Hippocampal formation (tissue), 2 donors: ENCODE measurements at places on chromosomes 4 and X.
A peak's percentile ranks its signal among the peaks of the same experiment; 100 is the strongest.

DNA sequence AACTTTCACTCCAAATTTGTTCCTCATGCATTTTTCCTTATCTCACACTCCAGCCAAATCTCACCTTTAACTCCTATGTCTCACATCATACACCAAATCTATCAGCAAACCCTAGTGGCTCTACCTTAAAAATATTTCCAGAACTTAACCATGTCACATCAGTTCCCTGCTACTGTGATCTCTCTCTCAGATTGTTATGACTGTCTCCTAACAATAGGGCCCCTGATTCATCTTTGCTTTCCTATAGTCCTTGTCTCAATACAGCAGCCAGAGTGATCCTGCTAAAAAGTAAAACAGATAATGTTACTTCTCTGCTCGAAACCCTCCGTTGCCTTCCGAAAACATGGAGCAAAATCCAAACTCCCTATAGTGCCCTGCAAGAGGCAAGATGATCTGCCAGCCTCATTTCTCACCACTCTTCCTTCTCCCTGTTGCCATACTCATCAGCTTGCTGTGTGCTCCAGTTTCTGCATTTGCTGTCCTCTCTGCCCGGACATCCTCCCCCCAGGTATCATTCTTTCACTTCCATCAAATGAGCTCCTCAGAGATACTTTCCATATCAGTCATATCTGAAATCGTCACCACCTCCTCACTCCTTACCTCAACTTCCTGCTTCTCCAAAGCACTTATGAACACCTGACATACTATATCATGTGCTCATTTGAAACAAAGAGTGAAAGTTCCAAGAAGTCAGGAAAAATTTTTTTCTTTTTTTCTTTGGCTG, 293.4 kb upstream of the NR3C2 start:
- no peak for DNase-seq

DNA sequence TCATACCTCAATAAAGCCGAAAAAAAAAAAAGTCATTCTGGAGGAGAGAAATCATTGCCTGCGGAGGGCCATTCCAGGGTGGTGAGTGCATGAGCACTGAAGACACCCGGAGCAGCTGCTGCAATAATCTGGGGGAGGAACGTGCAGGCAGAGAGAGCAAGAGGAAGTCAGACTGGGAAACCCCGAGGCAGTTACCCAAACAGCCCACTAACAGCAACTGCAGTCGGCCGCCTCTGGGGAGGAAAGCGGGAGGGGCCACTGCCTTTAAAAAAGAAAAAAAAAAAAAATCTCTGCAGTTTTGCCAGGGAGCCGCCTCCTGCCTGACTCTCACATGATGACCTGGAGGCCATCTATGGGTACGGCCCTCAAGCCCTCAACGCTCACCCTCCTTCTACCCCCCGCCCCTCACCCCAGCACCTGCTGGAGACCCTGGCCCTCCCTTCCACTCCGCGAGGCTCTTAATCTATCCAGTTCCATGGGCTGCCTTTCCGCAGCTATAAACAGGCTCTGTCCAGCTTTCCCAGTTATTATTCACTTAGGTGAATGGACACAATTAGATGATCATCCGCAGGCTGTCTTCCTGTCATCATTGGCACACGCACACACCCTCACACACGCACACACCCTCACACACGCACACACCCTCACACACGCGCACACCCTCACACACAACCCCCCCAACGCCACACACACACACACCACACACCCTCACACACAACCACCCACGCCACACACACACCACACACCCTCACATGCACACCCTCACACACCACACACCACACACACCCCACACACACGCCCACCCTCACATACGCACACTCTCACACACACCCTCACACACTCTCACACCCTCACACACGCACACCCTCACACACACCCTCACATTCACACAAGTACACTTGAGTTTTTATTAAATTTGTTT, 3.4 kb upstream of the AVPR2 start:
- no peak for DNase-seq

GRCh38 chrX:12949205-12949926, 25.5 kb upstream of the TMSB4X start:
- DNase-seq: no peak

DNA sequence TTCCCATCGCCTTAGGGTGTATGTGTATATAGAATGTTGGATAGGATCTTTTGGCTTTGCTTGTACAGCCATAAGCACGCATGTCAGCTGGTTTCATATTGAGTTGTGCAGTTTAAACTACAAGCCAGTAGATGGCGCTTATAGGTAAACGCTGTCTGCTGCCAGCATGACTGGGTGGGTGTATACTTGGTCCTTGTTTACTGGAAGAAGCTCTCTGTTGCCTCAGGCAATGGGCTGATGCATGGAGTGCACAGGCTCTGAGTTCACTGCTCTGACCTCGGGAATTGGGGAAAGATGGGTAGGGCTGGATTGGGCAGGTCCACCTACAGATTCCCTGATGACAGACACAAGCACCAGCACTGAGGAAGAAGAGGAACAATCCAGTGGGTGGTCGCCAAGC, 831.5 kb downstream of the STIM2 start:
- DNase-seq: peak; percentile 17

DNA sequence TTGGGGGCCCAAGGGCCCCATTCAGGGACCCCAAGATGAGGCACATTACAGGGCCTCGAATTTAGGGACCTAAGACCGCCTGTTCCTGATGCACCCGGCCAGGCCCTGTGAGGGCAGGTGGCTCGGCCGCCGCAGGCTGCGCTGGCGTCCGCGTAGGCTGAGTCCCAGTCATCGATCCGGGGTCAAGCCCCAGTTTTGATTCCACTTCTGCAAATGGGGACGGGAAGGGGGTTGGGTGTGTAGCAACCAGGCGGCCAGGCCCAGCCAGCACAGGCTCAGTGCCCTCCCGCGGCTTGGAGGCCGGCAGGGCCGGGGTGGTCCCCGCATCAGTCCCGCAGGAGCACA, 327 bp downstream of the PNPLA4 start:
- no peak for DNase-seq

DNA sequence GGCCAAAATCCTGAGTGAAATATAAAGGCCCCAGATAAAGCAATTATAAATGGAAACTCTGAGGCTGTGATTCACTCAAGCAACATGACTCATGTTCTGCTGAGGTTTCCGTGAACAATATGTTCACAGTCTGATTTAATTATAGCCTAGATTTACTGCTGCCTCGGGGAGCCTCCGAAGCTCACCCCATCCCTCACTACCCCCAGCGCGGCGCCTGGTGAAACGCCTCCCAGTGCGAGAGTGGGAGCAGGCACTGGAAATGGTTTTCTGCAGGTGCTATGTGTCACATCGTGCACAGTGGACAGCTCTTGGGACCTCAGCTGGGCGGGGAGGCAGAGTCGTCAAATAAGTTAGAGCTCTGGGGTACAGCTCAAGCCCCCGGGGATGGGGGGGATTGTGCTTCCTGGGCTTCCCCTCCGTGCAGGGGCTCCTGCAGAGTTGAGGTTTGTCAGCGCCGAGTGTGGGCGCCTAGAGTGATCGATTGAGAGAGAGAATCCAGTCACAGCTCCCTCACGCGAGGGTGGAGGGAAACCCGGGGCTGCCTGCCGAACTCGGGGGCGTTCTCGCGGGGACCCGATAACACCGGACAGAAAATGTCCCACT, 110.6 kb downstream of the PHKA2 start:
- no peak for DNase-seq

GRCh38 chr4:159201168-159201567, 98.3 kb downstream of the RAPGEF2 start:
- DNase-seq: peak; percentile 39

DNA sequence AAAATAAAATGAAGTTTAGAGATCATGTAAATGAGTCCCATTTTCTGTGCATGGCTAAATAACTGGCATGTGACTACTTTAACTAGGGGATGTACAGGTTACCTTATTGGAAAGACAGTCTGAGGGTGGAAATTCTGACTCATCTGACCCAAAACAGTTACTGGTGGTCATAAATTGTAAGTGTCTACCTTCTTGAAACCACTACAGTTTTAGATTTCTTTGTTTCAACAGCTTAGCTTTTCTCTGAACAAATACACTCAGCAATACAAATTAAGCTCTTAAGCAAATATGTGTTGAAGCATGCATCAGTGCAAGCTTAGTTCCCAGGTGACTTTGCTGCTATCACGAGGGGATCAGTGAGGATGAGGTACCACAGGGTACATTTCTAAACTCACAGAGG, 60.7 kb upstream of the PGM2 start:
- DNase-seq: no peak
